Karpas-422 (cell line): ENCODE measurements at places on chromosomes 1 and 21. TPM values are rescaled to one million over a fixed set of nuclear protein-coding genes. Genes with fewer than 3 reads are reported as not detected.

GRCh38 chr1:1309251-1310108 is 1.1 kb downstream of the PUSL1 start:
- H3K27me3 ChIP-seq = no peaks in the 10 kb centered on the region
- H3K4me1 ChIP-seq = peaks cover 35% of the 10 kb centered on the region
- H3K4me3 ChIP-seq = peak overlapping the region; percentile 78
- DNase-seq = peak; percentile 74
- H3K36me3 ChIP-seq = peaks cover 6% of the 10 kb centered on the region; the same call in 1 of the 2 replicates

GRCh38 chr1:217136895-217137205 is 413.6 kb upstream of the ESRRG start:
- H3K27ac ChIP-seq = no peak overlapping the region
- H3K4me1 ChIP-seq = no peaks in the 10 kb centered on the region
- no peaks in the 10 kb centered on the region for H3K27me3 ChIP-seq
- no peak for DNase-seq
- no peak overlapping the region for H3K4me3 ChIP-seq

NDUFS2 gene
- 134 and 167 TPM in 2 replicates for total RNA-seq

- no peaks in the 10 kb centered on the region for H3K36me3 ChIP-seq
- no peak overlapping the region for H3K27ac ChIP-seq
- DNase-seq = no peak
- H3K4me1 ChIP-seq = no peaks in the 10 kb centered on the region
- H3K4me3 ChIP-seq = no peak overlapping the region
These were observed 411.4 kb upstream of the DEPDC1 start for GRCh38 chr1:68908316-68908715.

DNA sequence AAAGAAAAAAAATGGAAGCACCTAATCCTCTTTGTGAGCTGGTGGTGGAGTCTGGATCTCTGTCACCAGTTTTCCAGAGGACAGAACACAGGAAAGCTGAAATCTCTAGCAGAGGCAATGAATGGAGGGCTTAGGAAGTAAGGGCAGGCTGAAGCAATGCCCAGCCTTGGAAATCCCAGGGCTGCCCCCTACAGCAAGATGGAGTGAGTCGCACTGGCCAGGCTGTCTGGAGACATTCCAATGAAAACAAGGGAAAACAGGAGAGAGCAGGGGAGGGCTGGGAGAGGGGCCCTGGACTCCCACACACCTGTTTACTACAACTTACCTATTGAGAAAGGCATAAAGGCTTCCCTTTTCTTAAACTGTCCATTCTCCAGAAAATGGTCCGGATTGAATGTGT is 25.9 kb downstream of the CYP2J2 start:
- no peaks in the 10 kb centered on the region for H3K27me3 ChIP-seq
- no peaks in the 10 kb centered on the region for H3K4me1 ChIP-seq
- no peak overlapping the region for H3K27ac ChIP-seq
- DNase-seq = no peak
- no peaks in the 10 kb centered on the region for H3K36me3 ChIP-seq
- H3K4me3 ChIP-seq = no peak overlapping the region
